GM12878 (cell line): ENCODE measurements at places on chromosomes 5 and 9.

DNA sequence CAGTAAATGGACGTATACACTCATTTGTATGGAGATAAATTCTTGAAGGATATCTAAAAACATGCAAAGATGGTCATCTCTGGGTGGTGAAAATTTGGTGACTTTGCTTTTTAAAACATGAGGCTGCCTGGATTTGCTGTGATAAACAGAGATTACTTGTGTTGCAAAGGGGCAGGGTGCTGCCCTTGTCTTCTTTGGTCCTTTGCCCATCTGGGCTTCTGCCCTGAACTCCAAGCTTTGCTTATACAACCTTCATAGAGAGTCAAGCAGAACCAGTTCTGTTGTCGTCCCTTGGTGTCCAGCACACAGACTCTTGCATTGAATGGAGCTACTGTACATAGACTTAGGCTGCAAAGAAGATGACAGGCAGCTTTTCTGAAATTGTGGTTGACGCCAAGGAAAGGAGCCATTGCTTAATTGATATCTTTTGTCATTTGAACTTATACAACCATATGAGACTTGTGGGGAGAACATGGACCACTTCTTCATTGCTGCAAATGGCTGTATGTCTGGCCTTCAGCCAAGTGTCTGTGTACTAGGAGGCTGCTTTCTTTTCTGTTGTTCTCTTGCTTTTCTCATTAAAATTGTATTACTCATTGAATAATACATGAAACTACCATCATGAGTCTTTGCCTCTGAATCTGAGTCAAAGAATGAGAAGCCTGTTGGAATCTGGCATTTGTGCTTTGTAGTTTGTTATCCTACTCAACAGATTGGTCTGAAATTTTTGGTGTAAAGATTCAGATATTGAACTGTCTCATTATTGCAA, 152.5 kb downstream of the DMRT2 start:
- no peak for DNase-seq

DNA sequence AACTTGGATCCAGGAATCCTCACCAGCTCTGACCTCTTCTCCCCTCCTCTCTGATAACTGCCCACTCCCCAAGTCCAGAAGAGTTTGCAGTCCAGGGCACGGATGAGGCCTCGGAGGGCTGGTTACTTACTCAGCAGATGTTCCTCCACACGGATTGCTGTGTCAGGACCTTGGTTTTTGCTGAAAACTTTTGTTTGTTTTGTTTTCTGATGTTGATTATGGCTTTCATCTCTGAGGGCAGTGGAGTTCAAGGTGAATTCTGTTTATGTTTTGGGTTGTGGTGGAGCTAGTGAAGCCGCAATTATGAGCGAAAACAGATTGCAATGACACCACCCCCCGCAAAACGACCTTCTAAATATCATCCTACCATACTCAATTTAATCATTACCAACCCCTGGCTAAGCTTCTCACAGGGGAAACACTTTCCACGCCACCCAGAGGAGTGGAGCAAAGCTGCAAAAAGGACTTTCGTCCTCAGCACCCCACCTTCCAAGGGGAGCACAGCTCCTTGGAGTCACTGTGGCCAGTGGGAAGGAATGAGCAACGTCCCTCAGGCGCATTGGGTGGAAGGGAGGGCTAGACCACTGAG, 92.7 kb upstream of the SAP30L start:
- no peak for DNase-seq

- DNase-seq: no peak
These were observed 2.7 kb upstream of the TMEM267 start for GRCh38 chr5:43486353-43486752.

DNA sequence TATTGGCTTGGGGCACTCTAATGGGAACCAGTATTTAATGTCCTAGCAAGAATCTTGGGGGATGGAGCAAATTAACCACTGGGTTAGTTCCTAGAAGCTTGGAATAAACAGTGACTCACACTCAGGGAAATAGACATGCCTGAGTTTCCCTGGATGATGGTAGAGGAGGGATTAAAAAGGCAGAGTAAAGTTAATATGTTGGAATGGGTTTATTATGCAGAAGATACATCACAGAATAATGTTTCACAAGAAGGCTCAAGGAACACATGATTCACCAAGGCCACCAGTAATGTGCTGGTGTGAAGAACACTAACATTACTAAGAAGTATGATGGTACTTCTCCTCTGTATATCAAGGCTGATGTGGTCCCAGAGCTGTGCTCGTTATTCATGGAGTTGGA, 752.9 kb upstream of the SEMA6A start:
- DNase-seq: no peak

DNA sequence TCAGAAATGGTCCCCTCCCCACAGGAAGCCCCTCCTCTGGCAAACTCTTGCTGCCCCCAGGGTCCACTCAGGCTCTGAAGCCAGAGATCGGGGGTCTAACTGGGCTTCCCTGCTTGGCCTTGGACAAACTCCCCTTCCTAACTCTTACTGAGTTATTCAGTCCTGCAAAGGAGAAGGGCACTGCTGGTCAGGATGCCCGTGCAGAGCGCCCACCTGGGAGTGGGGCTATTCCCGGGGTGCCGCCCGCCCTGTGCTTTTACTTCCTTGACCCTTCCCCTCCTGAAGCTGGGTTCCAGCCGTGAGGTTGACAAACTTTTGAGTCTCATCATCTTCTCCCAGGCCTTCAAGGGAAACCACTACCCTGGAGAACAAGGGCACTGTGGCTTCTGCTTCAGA, 4.9 kb downstream of the TBC1D9B start:
- DNase-seq: no peak
